Tibial nerve (tissue), 4 donors: ENCODE measurements at places on chromosomes 12 and 14.

GRCh38 chr12:20368651-20369304 is 441 bp downstream of the PDE3A start:
- DNase-seq: no peak

GRCh38 chr14:89626233-89626806 is 209.3 kb upstream of the FOXN3 start:
- DNase-seq: no peak

- no peak for DNase-seq
Measured at GRCh38 chr14:23252006-23252405, 14.3 kb downstream of the RNF212B start.

- peak; percentile 53 for DNase-seq
Measured at GRCh38 chr12:7935590-7936581, at the start of gene SLC2A3. Gene SLC2A3, minus strand, starts transcription at chr12:7936187. Its CDS starts 153 bp downstream, at chr12:7936034.

DNA sequence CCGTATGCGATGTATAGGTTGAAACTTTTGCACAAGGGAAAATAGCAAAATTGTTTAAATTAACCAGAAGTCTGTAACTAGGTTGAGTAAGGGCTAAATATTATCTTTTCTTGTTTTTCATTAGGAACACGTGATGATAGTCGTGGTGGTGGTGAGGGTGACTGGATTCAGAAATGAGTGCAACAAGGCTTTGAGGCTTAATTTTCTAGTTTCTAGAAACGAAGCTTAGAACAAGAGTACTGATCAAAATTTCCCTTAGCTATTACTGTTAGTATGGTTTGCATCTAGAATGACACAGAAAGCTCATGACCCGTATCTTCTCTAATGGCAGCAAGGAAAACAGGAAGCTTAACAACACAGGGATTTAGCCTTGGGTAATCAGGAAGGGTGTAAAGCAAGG is 7.0 kb downstream of the SLIRP start:
- DNase-seq: no peak

GRCh38 chr12:67452119-67452805 is 183.1 kb downstream of the CAND1 start:
- no peak for DNase-seq

GRCh38 chr12:68074306-68075027 is 85.1 kb downstream of the IFNG start:
- DNase-seq: no peak

DNA sequence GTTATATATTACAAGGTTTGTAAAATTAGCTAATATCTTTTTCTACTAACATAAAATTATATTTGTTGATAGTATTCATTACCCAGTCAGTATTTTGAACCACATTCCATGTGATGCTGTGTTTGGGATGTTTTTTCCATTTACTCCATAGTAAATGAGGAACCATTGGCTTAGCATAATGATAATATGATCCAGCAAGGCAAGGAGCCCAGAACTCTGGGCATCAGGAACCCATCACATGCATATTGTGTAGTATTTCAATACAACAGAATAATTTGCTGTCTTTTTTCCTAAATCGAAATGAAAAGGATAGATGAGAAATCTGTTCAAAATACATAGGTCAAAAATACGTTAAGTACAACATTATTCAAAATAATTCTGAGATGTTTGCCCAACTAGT is 48.7 kb upstream of the GARIN2 start:
- no peak for DNase-seq

DNA sequence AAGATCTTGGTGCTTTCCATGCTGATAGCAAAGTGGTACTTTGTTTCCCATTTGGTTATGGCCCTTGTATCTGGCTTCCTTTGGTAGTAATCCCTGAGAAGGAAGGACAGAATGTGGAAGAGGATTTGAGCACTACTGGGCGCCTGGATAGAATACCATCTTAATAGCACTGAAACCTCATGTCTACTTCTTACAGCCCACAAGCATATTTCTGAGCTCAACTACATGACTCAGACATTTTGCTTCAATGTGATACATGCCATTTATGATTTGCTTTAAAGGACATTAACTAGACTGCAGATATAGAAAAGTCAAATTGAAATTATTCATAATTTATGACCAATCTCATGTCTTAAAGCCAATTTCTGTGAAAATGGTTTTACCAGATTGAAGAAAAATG is 80.4 kb downstream of the LIN7A start:
- no peak for DNase-seq

DNA sequence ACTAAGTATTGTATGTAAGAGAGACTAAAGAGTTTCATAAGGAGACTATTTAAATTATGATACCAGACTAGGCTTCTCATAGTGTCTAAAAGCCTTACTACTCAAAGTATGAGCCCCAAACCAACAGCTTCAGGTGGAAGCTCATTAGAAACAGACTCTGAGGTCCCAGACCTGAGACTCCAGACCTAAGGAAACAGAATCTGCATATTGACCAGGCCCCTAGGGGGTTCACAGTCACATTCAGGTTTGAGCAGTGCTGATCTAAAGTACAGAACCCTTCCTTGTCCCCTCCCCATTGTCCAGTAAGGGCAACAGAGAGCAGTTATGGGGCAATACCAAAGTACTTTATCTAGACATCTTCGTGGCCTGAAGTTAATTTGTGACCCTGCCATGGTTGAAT is 87.7 kb downstream of the SSPN start:
- no peak for DNase-seq

DNA sequence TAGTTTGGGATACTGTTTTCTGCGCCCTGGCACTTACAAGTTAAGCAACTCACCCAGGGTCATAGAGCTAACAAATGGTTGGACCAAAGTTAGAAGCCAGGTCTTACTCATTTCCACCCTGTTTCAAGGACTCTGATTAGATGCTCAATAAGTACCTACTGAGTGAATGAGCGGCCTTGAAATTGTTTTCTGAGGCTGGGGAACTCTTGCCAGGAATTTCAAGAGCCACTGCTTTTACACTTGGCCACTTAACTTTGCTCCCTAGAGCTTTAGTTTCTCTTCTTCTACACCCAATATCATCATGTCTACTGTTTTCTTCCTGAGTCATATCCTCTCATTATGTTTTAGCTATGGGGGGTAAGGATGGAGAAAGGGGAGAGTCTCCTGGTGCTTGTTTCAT is 431.6 kb downstream of the ZFP36L1 start:
- DNase-seq: no peak

- no peak for DNase-seq
Measured at GRCh38 chr12:111733340-111733915, 33.3 kb upstream of the ALDH2 start.

GRCh38 chr12:51349026-51349425 is 2.5 kb upstream of the CELA1 start:
- no peak for DNase-seq

GRCh38 chr14:101973356-101973755 is 9.0 kb downstream of the DYNC1H1 start:
- DNase-seq: no peak

DNA sequence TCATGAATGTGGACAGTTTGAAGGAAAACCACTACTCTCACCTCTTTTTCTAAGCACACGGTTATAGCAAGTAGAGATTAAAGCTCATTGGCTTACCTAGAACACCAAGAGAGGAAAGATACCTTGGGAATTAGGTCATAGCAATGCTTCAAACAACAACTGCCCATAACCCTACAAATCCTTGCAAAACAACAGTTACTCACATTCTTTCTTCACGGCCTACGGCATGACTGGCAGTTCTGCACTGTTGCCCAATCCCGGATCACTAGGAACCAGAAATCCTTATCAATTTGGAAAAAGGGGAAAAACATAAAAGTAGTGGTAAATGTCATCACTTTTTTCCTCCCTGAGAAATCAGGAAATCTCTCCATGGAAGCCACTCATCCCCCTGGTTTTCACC is 9.6 kb upstream of the ISM2 start:
- DNase-seq: no peak

DNA sequence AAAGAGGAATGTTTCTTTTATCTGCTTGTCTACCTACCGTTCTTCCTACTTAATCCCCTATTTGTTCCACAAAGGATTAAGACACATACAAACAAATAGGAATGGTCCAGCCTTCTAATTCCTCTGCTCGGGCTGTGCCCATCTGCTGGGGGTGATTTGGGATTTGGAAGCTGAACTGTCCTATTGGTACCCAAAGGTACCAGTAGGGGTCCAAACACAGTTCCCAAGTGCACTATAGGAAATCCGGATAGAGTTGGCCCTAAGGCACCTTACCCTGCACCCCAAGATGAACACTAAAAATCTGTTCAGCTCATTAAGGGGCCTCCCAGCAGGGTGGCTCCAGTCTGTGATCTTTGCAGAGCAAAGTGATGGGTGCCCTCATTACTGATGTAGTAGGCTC is 566.9 kb downstream of the NRXN3 start:
- no peak for DNase-seq

DNA sequence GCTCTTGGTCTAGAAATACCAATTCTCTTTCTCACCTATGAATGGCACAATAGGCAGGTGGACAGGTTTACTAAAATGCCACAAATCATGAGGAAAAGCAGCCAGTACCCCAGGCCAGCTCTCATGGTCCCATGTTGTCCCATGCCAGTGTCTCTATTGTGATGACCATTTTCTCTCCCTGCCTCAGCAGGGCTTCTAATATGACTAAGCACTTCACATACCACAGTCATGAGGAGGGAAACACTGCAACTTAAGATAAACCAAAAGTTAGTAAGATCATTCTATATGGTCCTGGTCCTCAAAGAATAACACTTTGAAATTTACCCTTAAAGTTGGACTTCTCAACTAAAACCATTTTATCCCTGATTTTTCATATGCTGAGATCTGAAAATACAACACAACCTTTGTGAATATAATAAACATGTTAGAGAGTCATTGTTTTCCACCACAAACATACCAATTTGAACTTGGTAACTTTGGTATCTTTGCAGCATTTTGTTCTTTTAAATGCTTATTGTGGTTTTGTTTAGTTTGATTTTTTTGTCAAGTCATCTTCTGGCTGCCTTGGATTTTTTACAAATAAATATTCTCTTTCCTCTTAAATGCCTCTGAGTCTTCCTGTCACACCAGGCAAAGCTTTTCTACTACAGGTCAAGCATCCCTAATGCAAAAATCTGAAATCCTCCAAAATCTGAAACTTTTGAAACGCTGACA is 3.6 kb downstream of the TTC5 start:
- DNase-seq: no peak

GRCh38 chr12:6172086-6172485 is 28.1 kb upstream of the CD9 start:
- no peak for DNase-seq
